ENCODE measurements at places on chromosomes 1 and 21.

- DNase-seq: no peak
Measured at GRCh38 chr21:36815284-36815683, 116.4 kb downstream of the SIM2 start.

DNA sequence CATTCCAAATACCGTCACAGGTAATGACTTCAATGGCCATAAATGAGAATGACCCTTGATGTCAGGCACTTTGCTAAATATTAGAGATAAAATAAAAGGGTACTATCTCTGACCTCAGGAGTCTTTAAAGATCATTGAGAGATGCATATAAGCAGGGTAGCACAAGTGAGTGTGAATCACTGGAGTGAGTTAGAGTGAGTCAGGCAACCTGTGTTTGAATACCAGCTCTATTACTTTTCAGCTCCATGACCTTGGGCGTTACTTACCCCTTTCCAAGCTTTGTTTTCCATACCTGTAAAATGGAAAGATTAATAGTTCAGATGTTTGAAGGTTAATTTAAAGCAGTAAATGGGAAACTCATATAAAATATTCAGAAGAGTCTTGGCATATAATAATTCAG lies 1058.0 kb upstream of the ADGRL4 start:
- DNase-seq: no peak

DNA sequence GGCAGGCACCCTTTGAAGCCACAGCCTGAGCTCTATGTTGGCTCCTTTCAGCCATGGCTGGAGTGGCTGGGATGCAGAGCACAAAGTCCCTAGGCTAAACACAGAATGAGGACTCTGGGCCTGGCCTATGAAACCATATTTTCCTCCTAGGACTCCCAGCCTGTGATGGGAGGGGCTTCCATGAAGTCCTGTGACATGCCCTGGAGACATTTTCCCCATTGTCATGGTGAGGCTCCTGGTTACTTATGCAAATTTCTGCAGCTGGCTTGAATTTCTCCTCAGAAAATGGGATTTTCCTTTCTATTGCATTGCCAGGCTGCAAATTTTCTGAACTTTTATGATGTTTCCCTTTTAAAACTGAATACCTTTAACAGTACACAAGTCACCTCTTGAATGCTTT lies 61.3 kb downstream of the VCAM1 start:
- DNase-seq: no peak

DNA sequence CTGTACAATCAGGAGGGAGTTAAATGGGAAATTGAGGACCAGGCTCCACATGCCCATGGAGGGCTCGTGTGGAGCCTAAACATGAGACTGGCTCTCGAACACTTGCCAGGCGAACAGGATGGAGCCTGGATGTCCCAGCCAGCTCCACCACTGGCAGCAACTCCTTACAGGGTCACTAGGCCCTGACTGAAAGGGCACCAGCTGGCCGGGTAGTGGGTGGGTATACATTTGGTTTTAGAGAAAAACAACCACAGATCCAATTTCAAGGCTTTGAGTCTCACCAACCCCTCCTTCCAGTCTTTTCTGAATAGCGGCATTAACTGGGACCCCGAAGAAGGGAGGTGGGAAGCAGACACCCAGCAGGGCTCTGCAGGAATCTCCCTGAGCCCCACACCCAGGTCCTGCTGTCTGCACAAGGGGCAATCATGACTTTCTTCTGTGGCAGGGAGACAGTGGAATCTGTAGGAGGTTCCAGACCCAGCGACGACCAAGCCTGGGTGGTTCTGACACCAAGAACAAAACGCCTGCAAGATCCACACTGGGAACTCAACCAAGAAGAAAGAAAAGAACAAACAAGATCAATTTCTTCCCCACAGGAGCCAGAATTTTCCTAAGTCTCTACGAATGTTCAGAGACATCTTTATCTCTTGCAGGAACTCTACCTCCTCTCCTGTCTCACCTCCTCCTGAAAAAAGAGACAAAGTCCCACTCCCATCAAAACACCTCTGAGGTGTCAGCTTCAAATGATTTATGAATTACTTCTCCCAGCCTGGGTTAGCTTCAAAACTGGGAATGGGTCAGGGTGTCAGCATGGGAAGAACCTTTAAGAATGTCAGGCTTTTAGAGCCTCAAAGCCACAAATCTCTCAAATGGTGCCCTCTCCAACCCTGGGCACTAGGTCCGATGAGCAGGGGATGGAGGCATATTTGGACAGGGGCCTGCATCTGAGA lies 26.5 kb upstream of the SRP9 start:
- no peak for DNase-seq

DNA sequence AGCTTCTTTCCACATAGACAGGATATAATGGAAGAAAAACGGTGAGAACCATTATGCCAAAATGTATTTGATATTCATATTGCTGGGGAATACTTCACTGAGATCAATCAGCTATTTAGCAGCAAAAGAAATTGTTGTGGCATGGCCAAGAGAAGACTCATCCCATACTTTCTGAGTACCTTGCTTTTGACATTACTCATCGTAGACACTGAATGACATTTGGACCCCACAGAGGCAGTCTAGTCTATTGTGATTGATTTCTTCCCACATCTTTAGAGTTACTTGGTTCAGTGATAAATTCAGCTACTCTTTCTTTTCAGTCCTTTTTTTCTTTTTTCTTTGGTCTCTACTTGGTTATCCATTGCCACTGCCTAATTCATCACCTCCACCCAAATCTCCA lies 22.1 kb downstream of the ATP1B1 start:
- DNase-seq: no peak

GRCh38 chr1:232655746-232656085 lies 25.8 kb upstream of the SIPA1L2 start:
- DNase-seq: no peak

GRCh38 chr1:233704170-233704897 lies 90.4 kb downstream of the KCNK1 start:
- DNase-seq: no peak

DNA sequence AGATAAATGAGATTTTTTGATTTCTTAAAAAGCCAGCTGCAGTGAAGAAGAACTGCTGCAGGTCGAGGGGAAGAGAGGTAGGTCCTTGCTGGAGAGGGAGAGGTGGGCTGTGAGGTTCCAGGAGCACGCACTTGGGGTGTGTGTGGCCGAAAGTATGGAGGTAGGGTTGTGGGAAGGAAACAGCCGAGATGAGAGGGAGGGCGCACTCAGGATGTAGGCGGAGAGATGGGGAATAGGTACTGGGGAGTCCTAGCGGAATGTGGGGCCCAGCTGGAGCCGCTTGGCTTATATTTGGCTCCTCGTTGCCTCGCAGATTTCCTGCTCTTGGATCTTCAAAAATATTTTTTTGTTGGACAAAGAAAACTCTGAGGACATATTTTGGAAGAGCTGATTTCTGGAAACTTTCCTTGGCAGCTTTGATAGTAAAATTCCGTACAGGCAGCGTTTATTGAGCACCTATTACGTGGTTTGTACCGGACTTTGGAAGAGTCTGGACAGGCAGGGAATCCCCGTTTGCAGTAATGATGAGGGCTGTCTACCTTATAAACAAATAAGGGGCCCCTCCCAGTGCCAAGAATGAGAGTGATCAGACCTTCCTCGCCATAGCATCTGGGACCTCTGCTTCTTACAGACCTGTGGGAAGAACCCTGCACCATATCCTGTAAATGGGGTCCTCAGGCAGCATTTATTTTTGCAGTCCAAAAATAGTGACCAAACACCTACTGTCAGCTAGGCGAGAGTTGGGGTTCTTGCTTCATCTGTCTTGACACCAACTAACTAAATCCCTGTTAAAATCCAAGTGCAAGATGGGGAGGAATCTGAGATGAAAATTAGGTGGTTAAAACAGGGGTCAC lies 1.5 kb downstream of the LRRC8D start:
- DNase-seq: no peak

Data from fibroblast of skin of left biceps (primary cell).